ENCODE measurements at places on chromosomes 13 and 19. TPM values are rescaled to one million over a fixed set of nuclear protein-coding genes. Genes with fewer than 3 reads are reported as not detected.

Gene KLK2
- polyA plus RNA-seq, result 0.11 TPM

DNA sequence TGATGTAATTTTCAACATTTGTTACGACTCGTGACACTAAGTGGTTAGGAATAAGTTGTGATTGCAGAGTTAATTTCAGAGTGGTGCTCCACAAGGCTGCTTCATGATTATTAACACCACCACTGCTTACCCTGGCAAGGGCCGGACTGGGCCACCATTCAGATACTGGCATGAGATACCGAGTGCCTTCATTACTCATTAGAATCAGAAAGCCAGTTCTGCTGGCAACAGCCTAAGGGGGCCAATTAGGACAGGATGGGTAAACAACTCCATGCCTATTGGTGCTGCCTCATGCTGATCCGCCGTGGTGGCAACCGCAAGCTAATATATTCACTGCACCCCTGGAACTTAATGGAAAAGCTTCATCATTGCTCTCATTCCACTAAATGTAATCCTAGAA is 575.1 kb downstream of the EFNB2 start:
- no peak for DNase-seq

- DNase-seq, result peak; percentile 34
These were observed 23.0 kb downstream of the STARD13 start for GRCh38 chr13:33262594-33262993.

DNA sequence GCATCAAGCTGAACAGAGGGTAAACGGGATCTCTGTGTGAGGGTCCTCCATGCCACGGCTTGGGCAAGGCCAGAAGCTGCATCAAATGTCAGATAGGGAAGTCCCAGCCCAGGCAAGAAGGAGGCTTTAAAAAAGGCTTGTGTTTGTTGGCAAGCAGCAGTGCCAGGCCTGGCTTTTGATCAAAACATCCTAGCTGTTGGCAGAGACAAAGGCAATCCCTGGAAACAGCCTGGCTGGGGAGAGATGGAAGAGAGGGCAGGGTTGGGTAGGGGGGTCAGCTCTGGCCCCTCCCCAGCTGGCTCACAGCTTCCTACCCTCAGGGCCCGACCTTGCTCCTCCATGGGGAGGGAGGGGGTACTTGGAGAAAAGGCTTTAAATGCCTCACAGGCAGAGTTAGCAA is 61.8 kb upstream of the KCTD15 start:
- DNase-seq, result no peak

DNA sequence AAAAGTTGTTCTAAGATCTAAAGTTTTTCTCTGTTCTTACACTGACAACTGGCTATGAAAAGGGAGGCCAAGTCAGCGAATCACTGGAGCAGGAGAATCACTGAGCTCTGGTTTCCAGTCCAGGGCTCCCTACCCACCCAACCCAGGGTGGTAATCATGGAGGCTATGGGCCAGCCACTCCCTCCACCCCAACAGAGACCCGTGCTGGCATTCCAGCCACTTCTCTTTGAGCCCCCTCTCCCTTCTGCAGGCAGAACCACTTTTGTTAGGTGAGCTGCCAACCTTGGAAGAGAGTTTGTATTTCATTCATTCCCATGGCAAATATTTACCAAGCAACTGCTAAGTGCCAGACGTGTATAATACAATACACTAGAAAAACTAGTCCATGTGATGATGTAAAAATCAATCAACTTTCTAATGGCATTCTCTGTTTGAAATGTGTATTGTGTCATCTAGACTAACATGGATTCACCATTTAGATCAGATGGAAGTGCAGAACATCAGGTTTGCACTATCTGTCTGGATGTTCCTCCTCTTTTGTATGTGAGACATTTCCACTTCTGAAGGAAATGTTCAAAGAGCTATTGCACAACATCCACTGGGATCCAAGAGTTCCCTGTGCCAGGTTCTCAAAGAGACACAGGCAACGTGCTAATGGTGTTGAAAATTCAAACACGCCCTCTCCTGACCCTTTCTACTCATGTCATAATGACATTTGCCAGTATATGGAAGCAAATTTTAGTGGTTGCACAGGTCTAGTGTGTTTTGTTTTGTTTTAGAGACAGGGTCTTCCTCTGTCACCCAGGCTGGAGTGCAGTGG is 5.3 kb downstream of the MLNR start:
- peak; percentile 29 for DNase-seq

DNA sequence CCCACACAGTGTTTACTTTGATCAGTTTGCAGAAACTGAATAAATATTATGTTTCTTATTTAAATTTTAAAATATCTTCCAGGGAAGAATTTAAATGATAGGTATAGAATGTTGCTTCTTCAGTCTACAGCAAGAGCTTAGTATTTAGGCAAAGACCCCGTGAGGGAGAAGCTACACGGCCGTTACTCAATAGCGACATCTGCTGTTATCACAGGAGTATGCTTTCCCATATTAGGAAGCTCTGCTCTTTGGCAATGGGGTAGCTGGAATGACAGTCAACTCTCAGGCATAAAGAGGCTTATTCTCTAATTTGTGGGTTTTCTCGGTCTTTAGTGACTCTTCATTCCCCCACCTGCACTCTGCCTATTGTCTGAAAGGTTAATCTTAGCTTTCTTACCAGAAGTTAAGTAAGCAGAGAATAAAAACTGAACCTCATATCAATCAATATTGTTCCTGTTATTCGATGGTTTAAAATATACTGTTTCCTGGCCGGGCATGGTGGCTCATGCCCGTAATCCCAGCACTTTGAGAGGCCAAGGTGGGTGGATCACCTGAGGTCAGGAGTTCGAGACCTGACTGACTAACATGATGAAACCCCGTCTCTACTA is 13.2 kb upstream of the LHFPL6 start:
- peak; percentile 56 for DNase-seq

DNA sequence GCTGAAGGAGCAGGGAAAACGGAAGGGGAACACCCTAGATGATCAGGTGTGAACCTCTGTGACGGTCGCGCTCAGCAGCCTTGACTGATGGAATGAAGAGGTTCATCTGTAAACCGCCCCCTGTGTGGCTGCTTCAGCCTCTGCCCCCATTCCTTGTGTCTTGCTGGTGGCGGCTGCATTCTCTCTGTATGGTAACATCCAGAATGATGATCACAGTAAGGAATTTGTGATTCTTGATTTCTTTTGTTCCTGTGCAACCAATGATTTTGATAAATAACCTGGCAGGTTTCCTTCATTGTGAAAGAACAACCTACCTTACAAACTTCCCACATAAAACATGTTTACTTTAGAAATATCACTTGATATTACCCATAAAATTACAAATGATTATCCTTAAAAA is 118.7 kb upstream of the MCF2L start:
- DNase-seq, result no peak

Measured in HepG2 (cell line).